Fibroblast of skin of right quadriceps (primary cell): ENCODE measurements at places on chromosomes 2 and 18.

DNA sequence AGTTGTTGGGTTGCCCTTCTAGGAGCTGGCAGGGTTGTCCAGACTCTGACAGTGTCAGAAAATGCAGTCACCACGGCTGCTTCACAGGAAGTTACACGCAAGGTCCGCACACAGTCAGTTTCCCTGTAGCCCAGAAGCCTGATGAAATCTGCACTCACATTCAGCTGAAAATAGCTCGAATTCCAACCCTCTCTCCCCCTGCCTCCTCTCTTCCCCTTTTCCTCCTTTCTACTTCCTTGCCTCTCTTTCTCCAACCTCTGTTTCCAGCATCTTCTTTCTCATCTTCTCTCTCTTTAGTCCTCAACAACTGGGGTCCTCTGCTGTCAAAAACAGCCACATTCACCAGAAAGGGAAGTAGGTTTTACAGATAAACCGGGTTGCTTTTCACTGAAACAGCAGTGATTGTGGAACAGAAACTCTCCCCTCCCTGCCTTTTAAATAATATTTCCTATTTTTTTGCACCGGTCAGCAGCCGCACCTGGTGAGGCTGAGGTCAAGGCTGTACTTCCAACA lies 69.3 kb downstream of the BCL11A start:
- peak; percentile 91 for DNase-seq

- DNase-seq: no peak
Observed at GRCh38 chr2:113160962-113161361, 12.8 kb upstream of the PSD4 start.

GRCh38 chr18:38322206-38322605 lies 756.6 kb upstream of the CELF4 start:
- DNase-seq: no peak

DNA sequence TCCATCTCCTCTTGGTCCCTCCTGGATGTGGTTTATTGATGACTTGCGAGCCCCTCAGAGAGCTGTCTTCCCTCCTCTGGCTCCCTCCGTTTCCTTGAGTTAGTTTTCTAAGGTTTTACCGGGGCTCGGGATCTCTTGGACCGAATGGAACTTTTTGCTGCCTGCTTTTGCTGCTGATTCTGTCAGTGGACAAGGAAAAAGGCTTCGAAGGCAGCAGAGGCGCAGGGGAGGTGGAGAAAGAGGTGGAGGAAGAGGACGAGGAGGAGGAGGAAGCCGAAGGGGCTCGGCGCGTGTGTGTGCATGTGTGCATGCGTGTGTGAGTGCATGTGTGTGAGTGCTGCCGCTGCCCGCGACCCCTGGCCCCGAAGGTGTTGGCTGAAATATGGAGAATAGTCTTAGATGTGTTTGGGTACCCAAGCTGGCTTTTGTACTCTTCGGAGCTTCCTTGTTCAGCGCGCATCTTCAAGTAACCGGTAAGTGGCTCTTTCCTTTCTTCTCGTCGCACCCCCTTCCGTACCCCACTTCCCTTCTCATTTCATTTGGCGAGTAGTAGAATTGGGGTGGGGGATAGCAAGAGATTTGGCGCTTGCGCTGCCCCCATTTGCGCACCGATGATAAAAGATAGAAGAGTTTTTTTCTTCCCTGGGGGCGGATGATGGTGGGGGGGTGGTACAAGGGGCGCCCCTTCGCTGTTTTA lies 557 bp downstream of the DCC start:
- no peak for DNase-seq

DNA sequence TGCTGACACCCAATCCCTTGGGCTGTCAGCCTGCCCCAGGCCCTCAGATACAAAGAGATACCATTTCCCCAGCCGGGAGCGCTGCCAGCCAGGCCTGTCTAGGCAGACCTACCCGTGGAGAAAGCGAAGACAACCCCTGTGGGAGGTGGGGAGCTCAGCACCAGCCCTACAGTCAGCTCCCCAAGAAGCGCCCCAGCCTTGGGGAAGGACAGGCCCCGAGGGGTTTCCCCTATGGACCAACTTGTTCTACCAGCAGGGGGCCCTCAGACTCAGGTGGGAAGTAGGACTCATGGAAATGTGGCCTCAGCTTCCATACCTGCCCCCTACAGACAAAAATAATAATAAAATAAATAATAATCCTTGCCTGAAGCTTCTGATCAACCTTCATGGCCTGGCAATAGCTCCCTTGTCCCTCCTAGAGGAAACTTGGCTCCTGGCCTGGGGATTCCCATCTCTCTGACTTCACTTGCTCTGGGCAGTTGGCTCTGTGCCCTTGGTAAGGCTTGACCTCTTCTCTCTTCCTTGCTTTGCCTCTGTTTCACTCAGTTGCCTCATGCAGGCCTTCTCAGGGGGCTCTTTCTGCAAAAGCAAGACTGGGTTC lies 7.0 kb downstream of the SLC35F6 start:
- peak; percentile 66 for DNase-seq

DNA sequence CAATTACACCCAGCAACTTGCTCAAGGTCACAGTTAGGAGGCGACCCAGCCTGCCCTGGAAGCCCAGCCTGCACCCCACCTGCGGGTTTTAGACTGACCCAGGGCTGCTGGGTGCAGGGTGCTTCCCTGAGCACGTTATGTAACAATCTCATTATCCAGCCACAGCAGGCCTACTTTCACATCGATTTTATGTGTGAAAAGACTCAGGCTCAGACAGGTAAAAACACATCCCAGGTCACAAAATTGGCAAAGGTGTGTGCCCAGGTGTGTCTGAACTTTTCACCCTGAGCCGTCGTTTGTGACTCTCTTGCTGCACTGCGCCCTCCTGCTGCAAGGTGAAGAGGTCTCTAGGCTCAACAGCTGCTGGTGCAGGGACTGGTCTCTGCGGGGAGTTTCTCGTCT lies 668.2 kb upstream of the HS6ST1 start:
- DNase-seq: no peak

GRCh38 chr2:184523732-184524131 lies 74.6 kb upstream of the ZNF804A start:
- no peak for DNase-seq

DNA sequence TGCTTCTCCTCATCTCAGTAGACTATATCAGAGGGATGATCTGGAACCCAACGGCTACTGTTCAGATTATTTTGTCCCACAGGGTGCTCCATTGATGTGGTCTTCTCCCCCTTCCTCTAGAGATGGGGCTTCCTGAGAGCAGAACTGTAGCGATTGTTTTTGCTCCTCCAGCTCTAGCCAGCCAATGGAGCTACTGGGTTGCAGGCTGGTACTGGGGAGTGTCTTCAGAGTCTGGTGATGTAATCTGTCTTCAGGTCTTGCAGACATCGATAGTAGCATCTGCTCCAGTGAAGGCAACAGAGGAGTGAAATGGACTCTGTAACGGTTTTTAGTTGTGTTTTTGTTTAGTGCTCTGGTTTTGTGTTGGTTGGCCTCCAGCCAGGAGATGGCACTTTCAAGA lies 621.9 kb downstream of the RNF144A start:
- DNase-seq: no peak
